ENCODE measurements at places on chromosomes 7 and 10.
A peak's percentile ranks its signal among the peaks of the same experiment; 100 is the strongest.

GRCh38 chr10:1187151-1187854, 131.1 kb downstream of the WDR37 start:
- DNase-seq = no peak

DNA sequence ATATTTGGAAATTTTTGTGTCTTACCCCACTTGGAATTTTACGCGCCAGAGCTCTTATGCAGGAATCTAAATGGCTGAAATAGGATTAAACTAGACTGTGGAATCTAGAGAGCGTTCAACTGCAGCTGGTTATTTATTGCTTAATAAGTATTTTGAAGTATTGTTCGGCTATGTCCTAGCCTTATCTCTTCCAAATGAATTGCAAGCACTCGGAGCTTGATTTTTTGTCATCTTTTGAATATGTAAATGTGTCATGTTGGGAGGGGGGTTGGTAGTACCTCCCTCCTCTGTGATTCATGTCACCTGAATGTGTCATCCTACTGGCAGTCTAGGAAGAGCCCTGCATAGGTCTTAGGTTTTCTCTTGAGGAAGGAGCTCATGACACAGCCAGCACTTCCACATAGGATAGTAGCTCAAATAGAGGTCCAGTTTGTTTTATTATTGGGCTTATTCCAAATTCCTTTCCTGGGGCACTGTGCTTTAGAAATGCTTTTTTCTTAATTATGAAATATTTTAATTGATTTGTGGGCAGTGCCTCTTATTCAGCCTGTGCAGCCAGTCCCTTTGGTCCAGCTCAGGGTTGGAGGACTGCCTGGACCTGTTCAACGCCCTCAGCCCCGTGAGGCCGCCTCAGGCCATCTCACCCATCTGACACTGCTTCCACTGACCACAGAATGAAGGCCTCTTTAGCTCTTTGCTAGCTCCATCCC, 22.5 kb upstream of the TRIL start:
- DNase-seq = no peak

DNA sequence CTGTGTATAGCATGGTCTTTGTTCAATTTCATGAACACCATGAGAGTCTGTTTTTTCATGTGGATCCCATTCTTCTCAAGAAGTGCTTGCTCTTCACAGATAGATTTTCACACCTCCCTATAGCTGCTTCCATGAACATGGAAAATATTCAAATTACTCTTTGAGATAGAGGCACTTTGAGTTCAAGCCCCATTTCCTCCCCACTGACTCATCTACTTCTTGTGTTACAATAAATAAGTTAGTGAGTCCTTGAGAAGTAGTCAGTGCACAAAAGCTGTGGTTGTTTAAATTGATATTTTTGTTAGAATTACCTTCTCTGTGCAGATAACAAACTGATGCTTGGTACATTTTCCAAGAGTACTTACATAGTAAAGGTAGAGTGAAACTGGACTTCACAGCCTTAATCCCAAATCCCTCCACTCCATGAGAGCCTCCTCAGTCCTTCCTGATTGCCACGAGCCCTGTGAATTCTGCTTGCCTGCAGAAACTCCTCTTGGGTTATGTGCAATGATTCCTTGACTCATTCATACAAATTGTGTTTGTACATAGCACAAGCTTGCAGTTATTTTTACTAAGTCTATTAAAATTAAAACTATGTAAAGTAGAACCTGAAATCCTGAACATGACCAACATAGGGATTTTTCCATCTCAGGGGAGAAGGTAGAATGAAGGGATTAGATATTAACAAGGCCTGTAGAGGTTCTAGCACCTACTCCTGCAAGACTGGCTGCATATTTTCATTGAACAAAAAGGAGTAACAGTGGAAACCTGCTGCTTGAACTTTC, 496.2 kb downstream of the TNS3 start:
- DNase-seq = no peak

- DNase-seq = no peak
These were observed 44.7 kb downstream of the PTPRN2 start for GRCh38 chr7:158542651-158543566.

- peak; percentile 44 for DNase-seq
These were observed 148.3 kb downstream of the SVIL start for GRCh38 chr10:29486433-29486832.

DNA sequence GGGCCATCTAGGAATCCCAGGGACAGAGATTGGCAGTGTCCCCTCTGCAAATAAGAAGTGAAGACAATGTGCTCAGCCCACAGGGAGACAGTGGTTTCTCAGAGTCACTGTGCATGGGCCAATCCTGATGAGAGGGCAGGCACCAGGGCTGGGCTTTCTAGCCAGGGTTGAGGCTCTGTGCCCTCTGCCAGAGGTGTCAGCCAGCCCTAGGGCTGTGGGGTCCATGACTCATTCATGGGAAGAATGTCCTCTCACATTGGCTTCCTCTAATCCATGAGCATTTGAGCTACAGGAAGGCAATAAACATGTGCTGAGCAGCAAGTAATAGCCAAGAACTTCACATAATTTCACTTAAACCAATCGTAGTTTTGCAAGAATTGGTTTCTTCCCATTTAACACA, 482.0 kb upstream of the MGMT start:
- no peak for DNase-seq

GRCh38 chr7:17781491-17782215, 158.6 kb downstream of the SNX13 start:
- no peak for DNase-seq

DNA sequence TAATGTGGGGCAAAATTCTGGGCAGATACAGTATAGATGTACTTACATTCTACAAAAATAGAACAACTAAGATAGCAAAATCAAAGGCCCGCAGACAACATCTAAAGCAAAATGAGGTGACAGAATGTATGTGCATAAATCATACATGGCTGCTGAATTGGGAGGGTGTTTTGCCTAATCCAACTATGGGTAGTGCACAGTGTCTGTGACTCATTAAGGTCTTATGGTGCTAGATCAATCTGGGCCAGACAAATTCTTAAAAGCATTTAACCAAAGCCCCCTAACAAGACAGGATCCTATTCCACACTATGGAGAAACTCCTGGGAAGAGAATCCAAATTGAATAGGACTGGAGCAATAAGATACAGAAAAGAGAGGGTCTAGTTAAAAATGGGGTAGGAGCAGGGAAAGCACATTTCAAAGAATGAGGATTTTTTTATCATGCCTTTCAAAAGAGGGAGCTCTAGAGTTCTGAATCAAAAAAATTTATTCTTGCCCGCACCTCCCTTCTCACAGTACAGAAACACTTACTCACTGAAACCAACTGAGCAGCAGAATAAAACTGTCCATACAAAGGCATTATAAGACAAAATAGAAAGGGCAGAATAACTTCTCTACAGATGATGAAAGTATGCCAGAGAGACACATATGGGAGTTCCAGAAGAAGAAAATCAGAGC, 181.3 kb downstream of the RNLS start:
- no peak for DNase-seq

DNA sequence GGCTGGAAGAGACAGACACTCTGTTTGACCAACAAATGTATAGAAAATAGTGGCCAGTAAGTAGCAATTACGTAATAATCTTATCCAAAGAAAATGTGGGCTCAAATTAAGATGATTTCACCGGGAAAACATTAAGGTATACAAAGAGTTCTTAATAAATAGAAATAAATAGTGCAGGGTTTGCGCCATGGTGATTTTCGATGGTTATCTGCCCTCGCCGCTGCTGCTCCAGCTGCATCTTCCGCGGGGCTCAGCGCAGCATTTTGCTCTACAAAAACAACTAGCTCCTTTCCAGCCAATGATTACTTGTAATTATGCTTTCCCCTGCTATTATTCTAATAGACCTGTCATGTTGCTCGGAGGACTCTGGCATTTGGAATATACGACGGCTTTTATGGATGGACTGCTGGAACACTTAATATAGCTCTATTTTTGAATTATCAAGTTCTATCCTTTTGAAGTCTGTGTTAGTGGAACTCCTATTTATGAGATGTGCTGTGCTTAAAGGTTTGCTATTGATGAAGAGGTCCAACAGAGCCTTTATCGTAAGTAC, 103.8 kb downstream of the BUB3 start:
- no peak for DNase-seq

DNA sequence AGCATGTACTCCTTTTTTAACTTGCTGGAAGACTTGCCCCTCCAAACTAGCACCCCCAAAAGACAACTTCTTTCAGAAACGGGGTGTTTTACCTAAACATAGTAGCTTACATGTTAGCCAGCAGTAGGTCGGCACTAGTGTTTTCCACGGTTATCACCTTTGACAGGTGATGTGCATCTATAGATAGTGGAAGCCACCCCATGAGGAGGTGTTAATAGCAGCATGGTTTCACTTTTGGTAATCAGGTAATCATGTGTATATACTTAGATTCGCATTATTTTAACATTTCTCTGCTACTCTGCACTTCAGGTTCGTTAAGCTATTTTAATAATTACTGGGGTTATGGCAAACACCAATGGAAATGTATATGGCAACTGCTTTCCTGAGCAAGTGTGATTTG, 17.6 kb downstream of the SRI start:
- DNase-seq = no peak

- DNase-seq = no peak
These were observed 307.9 kb downstream of the PRKG1 start for GRCh38 chr10:51382181-51382580.

GRCh38 chr10:47146572-47146971, 153.4 kb upstream of the GDF10 start:
- no peak for DNase-seq

GRCh38 chr7:33805630-33806233, 99.6 kb upstream of the BMPER start:
- no peak for DNase-seq

GRCh38 chr7:978049-978346, 2.6 kb upstream of the COX19 start:
- no peak for DNase-seq

GRCh38 chr10:3803295-3803926, 18.4 kb upstream of the KLF6 start:
- peak; percentile 76 for DNase-seq
